CD4-positive, alpha-beta T cell treated with Interleukin-6 at 100 ng/mL for 8 hours (primary cell): ENCODE measurements at places on chromosomes 16 and 17.

DNA sequence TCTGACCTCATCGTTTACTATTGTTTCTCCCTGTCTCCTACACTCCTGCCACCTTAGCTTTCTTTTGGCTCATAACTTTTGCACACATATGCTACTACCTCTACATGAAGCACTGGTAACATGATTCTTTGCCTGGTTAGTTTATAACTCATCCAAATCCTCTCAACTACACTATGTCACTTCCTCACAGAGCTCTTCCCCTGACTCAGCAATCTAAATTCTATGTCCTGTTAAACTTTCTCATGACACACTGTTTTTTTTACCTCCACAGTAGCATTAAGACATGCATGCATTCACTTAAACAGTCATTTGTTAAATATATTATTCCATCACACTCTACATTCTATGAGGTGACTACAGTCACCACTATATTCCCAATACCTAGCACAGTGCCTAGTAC is 19.7 kb downstream of the APPBP2 start:
- DNase-seq: no peak

DNA sequence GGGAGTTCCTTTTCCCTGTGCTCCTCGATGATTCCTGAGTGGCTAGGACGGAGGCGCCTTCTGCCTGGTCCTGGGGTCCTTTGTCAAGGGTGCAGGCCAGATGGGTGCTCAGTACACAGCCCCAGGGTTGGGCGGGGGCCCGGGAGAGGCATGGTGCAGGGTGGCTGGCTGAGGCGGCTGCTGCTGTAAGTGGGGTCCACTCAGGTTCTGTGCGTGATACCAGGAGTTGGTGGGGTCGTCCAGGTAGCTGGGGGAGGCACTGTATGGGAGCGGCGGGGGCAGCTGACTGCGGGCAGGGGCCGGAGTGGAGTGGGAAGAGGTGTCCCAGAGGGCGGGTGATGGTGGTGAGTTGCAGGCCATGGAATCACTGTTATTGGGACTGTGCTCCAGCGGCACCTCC is 3.6 kb downstream of the DLX3 start:
- no peak for DNase-seq

DNA sequence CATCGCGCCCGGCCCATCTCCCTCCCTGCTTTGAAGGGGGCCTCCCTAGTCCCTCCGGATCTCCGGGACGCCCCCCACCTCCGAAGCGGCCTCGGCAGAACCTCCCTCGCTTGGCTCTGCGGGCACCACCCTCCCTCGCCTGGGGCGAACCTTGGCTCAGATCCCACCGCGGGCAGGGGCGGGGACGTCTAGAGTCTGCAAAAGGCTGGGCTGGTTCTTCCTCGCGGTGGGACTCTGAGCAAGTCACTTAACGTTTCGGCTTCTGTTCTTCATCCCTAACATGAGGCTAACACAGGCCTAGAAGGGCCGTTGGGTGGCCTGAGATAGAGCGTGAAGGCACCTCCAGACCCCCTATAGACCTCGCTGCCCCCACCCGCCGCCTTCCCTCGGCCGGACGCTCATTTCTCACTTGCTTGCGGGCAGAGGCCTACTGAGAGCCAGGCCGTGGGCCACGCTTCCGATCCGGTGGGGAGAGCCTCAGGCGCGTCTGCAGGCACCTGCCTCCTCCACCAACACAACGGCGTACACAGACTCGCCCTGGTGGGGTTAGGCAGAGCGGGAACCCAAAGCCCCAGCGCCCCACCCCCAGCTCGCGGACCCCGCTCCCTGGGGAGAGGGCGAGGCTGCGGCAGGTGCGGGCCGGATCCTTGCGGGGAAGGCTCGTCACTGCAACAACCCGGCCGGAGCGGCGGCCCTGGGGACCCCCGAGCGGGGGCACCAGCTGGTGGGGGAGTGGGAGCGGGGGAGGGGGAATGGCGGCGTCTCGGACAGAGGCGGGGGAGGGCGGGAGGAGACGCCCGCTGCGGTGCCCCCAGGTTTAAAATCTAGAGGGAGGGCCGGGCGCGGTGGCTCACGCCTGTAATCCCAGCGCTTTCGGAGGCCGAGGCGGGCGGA is 5.4 kb downstream of the MYO1C start:
- DNase-seq: peak; percentile 70

DNA sequence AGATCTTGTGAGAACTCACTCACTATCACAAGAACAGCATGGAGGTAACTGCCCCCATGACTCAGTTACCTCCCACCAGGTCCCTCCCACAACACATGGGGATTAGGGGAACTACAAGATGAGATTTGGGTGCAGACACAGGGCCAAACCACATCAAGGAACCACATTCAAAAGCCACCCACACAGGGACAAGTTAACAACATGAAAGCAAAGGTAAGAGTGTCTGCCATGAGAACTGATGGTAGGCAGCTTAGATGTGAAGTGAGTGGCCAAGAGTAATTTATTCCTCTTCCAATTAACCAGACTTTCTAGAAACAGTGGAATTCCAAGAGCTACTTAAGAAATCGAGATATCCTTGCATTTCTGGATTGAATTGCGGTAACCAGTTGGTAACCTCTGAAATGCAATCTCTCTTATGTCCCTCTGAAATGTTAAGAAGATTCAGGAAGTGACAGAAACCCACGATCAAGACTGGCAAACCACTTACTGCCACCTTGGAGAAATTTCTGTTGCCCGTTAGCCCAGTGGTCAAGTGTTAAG is 167.4 kb upstream of the CACNG5 start:
- peak; percentile 73 for DNase-seq

DNA sequence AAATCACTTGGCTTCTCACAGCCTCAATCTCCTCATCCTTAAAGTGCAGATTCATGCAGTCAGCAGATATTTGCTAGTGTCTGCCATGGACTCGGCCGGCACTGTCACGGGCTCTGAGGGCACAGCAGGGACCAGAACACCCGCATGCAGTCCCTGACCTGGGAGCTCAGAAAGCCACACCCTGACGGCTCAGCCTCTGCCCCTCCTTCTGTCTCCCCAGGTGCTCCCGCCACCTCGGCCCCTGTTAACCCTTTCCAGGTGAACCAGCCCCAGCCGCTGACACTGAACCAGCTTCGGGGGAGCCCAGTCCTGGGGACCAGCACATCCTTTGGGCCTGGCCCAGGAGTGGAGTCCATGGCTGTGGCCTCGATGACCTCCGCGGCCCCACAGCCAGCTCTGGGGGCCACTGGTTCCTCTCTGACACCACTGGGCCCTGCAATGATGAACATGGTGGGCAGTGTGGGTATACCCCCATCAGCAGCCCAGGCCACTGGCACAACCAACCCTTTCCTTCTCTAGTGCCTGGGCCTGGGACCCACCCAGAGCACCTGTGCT is 28.7 kb downstream of the B9D1 start:
- DNase-seq: no peak

DNA sequence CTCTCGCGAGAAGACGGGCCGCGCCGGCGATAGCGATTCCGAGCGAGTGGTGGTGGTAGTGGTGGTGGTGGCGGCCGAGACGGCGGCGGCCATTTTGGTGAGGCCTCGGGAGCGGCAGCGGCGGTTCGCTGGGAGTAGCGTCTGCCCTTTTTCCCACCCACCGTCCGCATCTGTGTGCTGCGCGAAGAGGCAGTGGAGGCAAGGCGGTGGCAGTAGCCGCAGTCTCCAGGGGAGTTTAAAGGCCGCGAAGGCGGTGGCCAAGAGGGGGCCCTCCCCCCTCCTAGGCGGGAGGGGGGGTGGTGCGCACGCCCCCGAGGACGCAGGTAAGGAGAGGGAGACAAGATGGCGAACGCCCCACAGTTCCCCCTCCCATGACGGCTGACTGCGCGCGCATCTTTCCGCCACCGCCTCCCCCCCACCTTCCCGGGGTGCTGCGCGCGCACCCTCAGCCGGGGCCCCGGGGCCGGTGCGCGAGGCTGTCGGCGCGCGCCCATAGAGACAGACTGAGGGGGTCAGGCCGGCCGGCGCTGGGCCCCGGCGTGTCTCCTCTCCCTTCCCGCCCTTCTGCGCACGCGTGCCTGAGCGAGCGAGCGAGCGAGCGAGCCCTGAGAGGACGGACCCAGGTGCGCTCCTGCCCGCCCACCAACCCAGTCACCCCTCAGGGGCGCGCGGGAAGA is 694 bp upstream of the SRCAP start:
- peak; percentile 99 for DNase-seq

DNA sequence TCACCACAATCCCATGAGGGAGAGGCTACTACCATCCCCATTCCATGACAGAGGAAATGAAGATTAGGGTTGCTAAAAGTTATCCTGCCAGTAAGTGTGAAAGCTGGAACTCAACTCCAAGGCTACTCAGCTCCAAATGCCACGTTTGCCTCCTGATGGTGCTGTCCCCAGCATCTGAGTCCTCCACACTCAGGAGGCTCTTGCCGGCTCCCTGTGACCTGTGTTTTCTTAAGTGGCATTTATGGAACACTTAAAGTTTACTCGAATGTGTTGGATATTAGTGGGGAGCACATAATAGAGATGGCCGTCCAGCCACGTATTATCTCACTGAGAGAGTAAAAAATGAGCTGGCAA is 267.9 kb downstream of the CBLN1 start:
- no peak for DNase-seq

- DNase-seq: no peak
Measured at GRCh38 chr16:74271872-74272271, 24.7 kb upstream of the PSMD7 start.

GRCh38 chr17:40922239-40922638 is 15.2 kb downstream of the KRT23 start:
- no peak for DNase-seq

- no peak for DNase-seq
Measured at GRCh38 chr16:77787452-77787851, 912 bp upstream of the VAT1L start.

DNA sequence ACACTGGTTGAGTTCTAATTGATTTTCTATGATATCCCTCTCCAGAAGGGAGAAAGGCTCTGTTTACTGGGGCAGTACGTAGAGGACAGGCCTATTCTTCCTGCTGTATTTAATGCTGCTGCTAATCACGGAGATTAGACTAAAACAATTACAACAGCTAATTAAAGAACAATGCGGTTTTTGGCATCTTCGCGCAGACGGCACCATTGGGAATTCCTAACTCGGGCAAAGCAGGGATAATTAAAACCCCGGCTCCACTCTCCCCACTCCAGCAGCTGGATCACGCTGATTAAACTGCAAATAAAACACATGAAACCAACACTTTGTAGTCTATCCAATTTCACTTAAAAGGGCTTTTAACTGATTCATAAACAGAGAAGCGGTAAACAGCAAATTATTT is 147.6 kb downstream of the XYLT1 start:
- no peak for DNase-seq

DNA sequence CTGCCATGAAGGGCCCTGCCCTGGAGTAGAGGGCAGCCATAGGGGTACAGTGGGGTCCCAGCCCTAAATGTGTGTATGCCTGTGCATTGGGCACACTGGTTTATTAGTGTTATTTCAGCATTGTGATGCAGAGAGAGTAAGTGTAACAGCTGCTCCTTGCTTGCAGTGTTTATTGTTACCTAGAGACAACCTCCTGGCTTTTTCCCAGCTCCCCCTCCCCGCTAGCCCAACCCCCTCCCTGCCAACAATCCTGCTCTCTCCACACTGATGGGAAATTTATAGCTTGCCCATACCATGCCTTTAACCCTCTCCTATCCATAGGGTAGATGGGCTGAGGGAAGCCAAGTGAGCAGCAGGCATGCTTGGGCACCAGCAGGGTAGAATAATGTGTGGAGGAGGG is 51.3 kb downstream of the NEUROD2 start:
- no peak for DNase-seq

GRCh38 chr17:55758171-55758570 is 7.3 kb downstream of the PCTP start:
- DNase-seq: no peak

DNA sequence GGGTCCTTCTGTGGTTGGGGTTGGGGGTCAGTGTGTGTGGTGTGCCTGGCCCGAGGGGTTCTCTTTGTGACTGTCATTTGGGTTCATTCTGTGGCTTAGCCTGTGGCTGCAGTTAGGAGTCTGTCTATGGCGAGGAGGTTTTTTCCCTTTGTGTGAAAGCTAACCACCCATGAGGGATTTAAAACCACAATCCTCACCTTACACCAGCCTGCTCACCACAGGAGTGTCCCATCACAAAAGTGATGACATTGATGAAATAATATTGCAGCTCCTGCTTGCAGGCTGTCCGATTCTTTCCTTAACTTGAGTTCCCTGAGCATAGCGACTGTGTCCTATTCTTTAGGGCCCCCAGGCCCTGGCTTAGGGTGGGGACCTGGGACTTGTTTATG is 113.6 kb downstream of the RAP1GAP2 start:
- DNase-seq: no peak

- DNase-seq: no peak
Measured at GRCh38 chr17:977166-977565, 2.4 kb downstream of the NXN start.
